ENCODE measurements at places on chromosomes 1 and 21.

GRCh38 chr1:201896951-201897391, 8.3 kb downstream of the SHISA4 start:
- peak; percentile 57 for DNase-seq

DNA sequence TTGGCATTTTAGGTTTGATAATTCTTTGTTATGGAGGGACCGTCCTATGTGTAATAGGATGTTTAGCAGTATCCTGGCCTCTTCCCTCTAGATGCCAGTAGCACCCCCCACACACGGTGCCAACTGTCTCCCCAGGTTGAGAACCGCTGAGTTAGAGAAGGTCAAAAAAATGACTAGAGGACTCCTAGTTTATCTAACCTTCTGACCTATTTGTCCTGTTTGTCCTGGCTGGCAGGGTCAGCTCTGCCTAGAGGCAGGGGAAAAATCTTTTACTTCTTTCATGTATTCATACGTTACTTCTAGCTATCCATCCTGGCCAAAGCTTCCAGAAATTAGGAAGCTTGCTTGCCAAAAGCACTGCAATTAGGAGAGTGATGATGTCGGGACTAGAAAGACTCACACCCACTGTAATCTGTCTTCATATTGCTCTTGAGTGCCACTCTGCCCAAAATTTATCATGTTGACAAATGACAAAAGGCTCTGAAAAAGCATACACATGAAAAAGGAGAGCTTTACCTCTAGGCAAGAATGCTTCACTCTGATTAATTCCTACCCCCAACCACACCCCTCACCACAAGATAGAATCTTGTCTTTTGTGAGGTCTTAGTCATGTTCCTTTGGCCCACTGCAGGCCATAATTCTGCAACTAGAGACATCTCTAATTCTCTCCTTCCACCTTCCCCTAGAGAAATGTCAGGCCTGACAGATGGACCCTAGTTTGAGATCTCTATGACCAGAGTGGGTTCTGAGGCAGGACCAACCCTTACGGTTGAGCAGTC, 14.4 kb upstream of the AKR1A1 start:
- no peak for DNase-seq

GRCh38 chr1:160858097-160858496, 4.6 kb downstream of the CD244 start:
- no peak for DNase-seq

DNA sequence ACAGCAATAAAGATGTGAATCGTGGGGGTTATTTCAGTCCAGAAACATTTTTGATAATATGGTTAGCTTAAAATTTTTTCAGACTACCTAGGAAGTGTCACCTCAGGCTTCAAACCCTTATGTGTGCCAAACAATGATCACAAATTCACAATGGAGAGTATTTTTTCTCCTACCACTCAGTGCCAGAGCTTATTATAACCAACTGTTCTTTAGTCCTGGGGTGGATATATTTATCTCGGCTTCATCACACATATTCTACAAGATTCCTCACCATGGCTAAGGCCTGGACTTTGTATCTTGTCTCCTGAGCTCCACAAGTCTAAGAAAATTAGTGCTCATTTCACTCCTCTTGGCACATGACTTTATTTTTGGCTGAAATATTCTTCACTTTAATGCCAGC, 629.1 kb downstream of the RWDD3 start:
- no peak for DNase-seq

DNA sequence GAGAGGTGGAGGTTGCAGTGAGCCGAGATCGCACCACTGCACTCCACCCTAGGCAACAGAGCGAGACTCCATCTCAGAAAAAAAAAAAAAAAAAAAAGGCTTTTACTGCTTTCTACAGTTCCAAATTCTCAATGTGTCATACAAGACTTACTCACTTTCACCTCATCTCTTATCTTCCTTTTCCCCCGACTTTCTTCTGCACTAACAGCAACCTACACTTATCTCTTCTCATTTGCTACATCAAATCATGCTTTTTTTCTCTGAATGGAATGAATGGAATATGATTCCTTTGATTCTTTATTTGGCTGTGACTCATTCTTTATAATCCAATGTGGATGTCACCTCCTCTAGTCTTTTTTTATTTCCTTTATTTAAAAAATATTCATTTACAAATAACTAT, 168.4 kb upstream of the DMRTA2 start:
- no peak for DNase-seq

- no peak for DNase-seq
Observed at GRCh38 chr1:80582980-80583379, 1217.8 kb upstream of the ADGRL2 start.

- peak; percentile 59 for DNase-seq
Observed at GRCh38 chr1:216183007-216183406, 240.2 kb downstream of the USH2A start.

GRCh38 chr1:228198977-228199590, 8.8 kb upstream of the OBSCN start:
- peak; percentile 22 for DNase-seq

DNA sequence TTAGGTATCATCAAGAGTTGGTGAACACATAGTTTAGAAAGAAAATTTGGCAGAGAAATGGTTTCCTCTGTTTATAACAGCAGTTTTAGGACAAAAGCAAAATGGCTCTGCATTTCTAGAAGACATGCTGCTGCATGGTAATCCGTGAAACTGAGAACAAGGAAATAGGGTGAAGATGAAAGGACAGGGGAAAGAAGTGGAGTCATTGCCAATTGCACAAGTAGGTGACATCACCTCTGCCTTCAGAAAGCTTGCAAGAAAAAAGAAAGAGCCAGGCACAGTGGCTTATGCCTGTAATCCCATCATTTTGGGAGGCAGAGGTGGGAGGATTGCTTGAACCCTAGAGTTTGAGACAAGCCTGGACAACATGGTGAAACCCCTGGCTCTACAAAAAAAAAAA, 217.6 kb downstream of the LMX1A start:
- peak; percentile 84 for DNase-seq

GRCh38 chr1:10671622-10672342, 124.7 kb downstream of the CASZ1 start:
- no peak for DNase-seq

DNA sequence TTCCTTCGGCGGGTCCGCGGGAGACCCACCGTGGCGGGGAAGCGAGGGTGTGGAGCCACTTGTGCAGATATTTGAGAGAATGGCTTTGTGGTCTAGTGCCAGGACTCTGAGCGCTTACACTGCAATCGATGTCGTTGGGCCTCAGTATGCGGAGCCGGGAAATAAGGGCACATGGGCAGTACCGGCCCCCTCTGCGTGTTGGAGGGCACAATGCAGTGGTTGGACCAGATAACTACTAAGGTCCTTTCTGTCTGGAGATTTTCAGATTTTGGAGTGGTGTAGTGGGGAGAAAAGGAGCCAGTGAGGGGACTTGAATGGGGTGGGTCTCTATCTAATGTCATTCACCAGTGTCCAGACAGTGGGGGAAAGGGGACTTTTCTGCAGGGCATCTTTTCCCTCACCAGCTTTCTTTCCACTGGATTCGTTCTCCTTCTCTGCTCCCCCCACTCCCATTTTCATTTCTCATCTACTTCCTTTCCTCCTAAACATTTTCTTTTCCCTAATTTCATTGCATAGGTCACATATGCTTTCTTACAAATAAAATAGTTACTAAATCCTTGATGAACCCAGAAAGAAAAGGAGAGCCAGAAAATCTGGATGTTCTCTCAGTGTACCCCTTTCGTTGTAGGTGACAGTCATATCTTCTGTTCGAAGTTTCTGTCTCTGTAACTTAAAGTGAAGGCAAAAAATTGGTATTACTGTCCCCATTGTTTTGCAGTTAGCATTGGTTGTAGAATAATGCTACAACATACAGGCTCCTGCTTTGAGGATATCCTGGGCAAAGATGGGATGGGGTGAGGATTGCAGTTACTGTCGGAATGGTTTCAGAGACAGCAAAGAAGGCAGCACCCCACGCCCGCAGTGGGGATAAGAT, 1.4 kb downstream of the ATF3 start:
- DNase-seq = no peak

DNA sequence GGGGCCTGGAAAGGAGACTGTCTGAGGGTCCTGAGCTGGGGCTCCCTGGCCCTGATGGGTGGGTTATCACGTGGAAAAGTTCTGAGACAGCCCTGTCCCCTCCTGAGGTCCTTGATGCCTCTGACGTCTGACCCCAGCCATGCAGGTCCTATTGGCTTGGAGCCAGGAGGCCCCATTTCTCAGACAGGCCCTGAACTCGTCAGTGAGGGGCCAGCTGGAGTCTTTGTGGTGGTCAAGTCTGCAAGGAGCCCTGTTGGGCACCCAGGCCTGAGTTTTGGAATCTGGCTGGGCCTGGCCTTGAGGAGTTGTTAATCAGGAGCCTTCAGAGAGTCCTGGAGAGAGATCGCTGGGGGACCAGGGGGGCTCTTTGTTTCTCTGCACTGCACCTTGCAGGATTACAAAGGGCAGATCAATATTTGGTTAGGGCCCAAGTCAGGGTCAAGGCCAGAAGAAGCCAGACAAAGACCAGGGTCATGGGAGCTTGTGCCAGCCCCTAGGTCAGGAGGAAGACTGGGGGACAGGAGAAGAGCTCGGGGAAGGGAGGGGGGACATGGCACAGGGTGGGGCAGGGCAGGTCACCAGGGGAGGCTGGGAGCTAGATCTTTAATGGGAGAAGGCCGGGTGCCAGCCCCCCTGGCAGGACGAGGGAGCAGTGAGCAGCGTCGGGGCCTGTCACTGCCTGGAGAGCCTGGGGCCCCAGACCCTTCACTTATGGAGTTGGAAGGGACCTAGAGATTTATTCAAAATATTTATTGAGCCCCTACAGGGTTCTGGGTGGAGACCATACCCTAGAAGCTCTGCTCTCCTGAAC, 83.2 kb downstream of the PTPRU start:
- DNase-seq = no peak

- DNase-seq = no peak
Observed at GRCh38 chr1:221962385-221962784, 220.5 kb upstream of the DUSP10 start.

- no peak for DNase-seq
Observed at GRCh38 chr1:32311709-32312393, 20.0 kb downstream of the HDAC1 start.

DNA sequence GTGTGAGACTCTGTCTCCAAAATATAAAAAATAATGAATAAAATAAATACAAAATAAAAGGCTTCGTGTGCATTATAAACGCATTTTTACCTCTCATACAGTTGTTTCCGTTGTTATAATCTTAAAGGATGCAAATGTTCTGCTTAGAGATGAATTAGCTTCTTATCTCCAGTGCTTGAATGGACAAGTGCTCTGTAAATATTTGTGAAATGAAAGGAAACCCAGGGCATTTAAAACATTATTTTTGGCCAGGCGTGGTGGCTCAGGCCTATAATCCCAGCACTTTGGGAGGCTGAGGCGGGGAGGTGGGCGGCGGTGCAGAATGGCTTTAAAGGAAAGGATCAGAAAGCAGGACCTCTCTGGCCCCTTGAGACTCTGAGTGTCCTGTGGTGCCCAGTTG, 94.5 kb downstream of the HUNK start:
- DNase-seq = no peak

DNA sequence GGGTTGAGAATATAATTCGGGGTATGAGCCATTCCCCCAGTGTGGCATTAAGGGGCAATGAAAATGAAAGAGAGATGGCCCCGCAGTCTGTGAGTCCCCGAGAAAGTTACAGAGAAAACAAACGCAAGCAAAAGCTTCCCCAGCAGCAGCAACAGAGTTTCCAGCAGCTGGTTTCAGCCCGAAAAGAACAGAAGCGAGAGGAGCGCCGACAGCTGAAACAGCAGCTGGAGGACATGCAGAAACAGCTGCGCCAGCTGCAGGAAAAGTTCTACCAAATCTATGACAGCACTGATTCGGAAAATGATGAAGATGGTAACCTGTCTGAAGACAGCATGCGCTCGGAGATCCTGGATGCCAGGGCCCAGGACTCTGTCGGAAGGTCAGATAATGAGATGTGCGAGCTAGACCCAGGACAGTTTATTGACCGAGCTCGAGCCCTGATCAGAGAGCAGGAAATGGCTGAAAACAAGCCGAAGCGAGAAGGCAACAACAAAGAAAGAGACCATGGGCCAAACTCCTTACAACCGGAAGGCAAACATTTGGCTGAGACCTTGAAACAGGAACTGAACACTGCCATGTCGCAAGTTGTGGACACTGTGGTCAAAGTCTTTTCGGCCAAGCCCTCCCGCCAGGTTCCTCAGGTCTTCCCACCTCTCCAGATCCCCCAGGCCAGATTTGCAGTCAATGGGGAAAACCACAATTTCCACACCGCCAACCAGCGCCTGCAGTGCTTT, 9.4 kb downstream of the PROX1 start:
- DNase-seq = no peak

DNA sequence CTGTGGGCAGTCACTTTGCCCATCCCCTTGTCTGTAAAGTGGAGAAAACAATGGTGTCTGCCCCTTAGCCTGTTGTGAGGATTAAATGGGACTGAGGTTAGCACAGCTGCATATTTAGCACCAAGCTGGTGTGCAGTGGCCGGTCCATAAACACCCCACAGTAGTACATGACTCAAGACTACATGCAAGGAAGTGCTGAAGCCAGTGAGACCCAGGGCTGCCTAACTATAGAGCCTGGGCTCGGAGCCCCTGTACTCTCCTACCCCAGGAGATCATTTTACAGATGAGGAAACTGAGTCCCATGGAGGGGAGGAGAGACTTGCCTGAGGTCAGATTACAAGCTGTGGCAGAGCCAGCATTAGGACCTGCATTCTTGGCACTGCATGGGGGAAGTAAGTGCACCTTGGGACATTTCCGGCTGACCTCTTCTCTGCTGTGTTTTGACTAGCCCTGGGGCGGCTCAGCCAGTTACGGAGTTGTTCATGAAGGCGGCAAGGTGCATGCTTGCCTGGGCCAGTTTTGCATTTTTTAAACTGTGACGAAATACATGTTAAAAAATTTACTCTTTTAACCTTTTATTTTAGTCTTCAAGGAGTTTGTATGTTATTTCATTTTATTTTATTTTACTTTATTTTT, 3.2 kb downstream of the SERINC2 start:
- peak; percentile 87 for DNase-seq

GRCh38 chr1:35660581-35661473, 19.5 kb upstream of the PSMB2 start:
- peak; percentile 66 for DNase-seq

- DNase-seq = peak; percentile 56
Observed at GRCh38 chr1:229147072-229147471, 123.8 kb upstream of the RAB4A start.

GRCh38 chr1:64981601-64982533, 15.5 kb upstream of the JAK1 start:
- peak; percentile 74 for DNase-seq

- DNase-seq = no peak
Observed at GRCh38 chr1:65068202-65069010, 79.6 kb upstream of the AK4 start.

DNA sequence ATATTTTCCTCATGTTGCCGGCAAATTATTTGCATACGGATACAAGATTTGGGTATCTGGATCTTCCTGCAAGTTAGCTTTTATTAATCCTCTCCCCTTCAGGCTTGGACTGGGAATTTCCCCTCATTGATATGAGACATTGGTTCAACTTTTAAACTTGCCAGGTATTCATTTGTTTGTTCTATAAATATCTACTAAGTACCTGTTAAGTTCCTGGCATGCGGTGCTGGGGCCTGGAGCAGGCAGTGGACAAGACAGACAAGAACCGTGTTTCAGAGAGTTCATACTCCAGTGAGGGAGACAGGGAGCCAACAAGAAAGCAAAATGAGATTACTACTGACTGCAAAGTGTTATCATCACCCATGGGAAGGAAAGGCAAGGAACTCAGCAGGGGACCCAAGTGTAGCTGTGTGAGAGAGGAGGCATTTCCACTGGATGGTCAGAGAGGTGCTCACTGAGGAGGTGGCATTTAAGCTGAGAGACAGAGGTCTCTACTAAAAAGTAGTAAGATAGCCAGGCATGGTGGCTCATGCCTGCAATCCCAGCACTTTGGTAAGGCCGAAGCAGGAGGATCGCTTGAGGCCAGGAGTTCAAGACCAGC, 39.1 kb upstream of the FHAD1 start:
- peak; percentile 23 for DNase-seq

- DNase-seq = no peak
Observed at GRCh38 chr1:243956450-243956849, 94.6 kb upstream of the ZBTB18 start.
